ENCODE measurements at places on chromosomes 5 and 9. TPM values are rescaled to one million over a fixed set of nuclear protein-coding genes. Genes with fewer than 3 reads are reported as not detected.

Gene PCDHGA4
- 8.2 TPM for total RNA-seq

Gene SMIM33
- total RNA-seq: under 0.01 TPM

Gene C1QTNF3
- total RNA-seq: 0.85 TPM

Gene PCDHB4
- total RNA-seq: under 0.01 TPM

Gene ENHO
- total RNA-seq: not detected

Gene MARCHF6
- total RNA-seq: 69.9 TPM

Gene TAS2R1
- 0.28 TPM for total RNA-seq

Gene GRM6
- not detected for total RNA-seq

Gene KLF9
- 52.7 TPM for total RNA-seq

Gene FAM151B
- total RNA-seq: 3.8 TPM

Gene OBP2B
- not detected for total RNA-seq

Gene APBA1
- 2.5 TPM for total RNA-seq

Gene RFK
- total RNA-seq: 27.9 TPM

Gene FAXDC2
- total RNA-seq: 0.77 TPM

Gene PHYKPL
- 47.9 TPM for total RNA-seq

Gene DAPK1
- total RNA-seq: 19.7 TPM

Gene SLC6A7
- under 0.01 TPM for total RNA-seq

Gene CDKN2B-AS1
- 3.7 TPM for total RNA-seq
